ENCODE measurements at places on chromosomes 5 and 9. TPM values are rescaled to one million over a fixed set of nuclear protein-coding genes. Genes with fewer than 3 reads are reported as not detected.

DNA sequence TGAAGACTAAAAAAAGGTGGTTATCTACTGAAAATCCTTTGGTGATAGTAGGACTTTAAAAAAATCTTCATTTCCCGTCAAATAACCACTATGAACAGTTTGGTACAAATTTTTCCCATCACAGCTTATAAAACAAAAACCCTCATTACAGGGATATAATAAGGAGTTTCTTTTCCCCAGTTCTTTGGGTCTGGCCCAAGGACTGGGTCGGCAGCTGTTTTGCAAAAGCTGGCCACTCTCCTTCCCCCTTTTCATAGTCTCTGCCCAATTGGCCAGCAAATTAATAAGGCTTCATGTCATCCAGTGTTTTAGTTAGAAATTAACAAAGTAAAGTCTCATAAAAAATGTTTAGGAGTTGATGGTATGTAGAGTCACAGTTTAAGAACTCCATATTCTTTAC, 47.0 kb upstream of the PDE8B start:
- no peaks in the 10 kb centered on the region for H3K4me1 ChIP-seq
- no peak overlapping the region for H3K27ac ChIP-seq
- H3K27me3 ChIP-seq, result no peaks in the 10 kb centered on the region
- DNase-seq, result no peak

DNA sequence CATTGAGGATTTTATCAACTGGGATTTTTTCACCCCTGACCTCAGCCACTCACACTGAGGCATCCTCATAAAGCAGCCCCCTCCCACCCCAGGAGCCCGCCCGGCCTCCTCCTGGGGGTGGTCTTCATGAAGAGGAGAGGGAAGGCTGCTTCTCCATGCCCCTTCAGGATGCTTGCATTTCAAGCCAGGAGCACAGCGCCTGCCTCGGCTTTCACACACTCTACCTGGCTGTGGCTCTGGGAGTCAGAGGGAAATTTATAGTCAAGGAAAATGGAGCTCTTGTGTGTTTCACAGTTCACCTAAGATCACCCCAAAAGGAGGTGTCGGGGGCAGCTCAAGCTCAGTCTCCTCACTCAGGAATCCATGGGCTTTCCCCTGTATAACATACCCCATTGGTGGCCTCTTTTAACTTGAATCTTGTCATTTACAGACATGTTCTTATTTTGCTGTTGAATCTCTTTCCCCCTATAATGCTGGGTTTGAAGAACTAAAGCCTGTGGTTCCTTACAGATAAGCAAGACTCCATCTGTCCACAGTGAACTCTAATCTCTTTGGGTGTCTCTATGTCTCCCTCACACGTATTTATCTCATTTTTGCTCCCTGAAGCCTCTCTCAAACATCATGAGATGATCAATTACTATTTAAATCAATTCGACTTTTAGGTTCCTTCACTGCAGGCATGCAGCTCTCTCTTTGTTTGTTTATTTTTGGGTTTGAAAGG, 22.6 kb upstream of the IQGAP2 start:
- no peak overlapping the region for H3K4me3 ChIP-seq
- H3K27ac ChIP-seq, result no peak overlapping the region
- H3K27me3 ChIP-seq, result no peaks in the 10 kb centered on the region
- no peaks in the 10 kb centered on the region for H3K4me1 ChIP-seq

DNA sequence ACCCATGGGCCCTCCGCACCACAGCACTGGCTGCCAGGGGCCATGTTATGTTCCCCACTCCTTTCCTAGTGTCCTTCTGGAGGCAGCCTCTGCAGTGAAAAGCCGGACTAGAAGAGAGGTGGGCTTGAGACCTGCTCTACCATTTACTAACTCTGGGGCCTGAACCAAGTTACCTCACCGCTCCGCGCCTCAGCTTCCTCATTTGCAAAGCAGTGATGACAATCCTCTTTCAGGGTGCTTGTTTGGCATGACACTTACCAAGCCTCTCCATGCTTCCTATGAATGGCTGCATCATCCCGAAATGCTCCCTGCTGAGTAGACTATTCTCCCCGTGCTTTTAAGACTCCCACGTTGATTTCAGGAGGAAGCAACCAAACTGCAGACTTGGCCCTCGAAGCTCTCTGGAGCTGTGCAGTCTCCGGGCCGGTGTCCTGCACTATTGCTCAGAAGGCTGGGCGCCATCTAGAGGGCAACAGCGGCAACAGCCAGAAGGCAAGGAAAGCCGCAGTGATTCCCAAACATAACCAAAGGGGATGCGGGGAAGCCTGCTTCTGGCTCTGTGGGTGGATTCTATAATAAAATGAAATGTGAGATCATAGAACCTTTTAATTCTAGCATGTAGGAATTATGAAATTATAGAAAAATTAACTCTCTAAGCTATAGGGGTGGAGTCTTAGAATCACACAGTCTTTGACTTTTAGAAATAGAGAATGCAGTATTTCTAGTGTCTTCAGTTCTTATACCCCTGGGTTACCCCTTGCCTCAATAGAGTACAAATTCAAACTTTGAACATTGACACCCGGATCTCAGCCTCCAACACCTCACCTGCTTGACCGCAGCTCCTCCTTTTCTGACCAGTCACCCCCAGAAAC, 599.8 kb upstream of the BRINP1 start:
- no peaks in the 10 kb centered on the region for H3K27me3 ChIP-seq
- H3K4me3 ChIP-seq, result no peak overlapping the region
- H3K36me3 ChIP-seq, result no peaks in the 10 kb centered on the region
- H3K4me1 ChIP-seq, result peaks cover 9% of the 10 kb centered on the region
- peak; percentile 80 for DNase-seq

Gene NUTM2G
- polyA plus RNA-seq, result not detected

Gene ENTPD2
- 5.5 TPM for polyA plus RNA-seq
